ENCODE measurements at places on chromosomes 1 and 21.

- no peak for DNase-seq
These were observed 112.6 kb upstream of the ADAR start for GRCh38 chr1:154720328-154721297.

DNA sequence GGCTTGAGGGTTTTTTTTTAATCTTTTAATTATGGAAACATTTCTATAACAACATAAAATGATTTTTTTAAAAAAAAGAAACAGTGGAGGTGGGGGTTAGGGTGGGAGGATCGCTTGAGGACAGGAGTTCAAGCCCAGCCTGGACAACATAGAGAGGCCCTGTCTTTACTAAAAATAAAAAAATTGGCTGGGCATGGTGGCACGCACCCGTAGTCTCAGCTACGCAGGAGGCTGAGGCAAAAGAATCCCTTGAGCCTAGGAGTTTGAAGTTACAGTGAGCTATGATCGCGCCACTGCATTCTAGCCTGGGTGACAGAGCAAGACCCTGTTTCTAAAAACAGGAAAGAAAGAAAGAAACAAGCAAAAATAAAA is 32.2 kb upstream of the RNF11 start:
- DNase-seq: no peak

DNA sequence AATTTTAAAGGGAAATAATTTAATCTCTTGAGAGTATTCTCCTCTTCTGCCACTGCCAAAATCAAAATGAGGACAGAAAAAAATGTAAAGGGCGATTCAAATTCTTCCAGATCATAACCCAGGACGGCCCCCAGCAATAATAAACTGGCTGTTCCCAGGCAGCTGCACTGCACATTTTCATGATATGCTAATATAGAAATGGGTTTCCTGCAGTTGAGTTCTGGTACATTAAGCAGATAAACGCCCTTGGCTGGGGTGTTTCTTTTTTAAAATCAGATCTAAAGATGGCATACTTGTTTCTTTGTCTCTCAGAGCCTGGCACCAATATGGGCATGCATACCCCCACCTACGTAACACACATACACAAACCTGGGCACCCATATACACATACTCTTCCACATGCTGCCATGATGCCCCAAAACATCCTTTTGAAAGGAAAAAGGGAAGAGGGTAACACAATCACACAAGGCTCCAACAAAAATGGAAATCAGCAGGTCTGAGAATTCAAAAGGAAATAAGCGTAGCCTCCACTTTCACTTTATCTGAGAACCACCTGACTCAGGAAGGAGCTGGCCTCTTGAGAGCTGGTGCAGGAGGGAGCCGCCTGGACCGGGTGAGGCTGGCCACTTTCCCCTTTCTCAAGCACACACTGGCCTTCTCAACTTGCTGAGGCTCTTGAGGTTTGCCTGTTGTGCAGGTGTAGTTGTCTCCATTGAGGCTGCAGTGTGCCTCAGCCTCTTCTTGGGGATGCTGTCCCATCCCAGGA is 653.4 kb downstream of the KIF26B start:
- DNase-seq: no peak

- DNase-seq: no peak
These were observed 147.5 kb downstream of the PTPRU start for GRCh38 chr1:29383746-29384371.

GRCh38 chr1:244749230-244750016 is 86.0 kb upstream of the COX20 start:
- DNase-seq: no peak

GRCh38 chr1:24558902-24559791 is 3.3 kb downstream of the NCMAP start:
- no peak for DNase-seq

GRCh38 chr1:216325946-216326345 is 97.3 kb downstream of the USH2A start:
- no peak for DNase-seq

DNA sequence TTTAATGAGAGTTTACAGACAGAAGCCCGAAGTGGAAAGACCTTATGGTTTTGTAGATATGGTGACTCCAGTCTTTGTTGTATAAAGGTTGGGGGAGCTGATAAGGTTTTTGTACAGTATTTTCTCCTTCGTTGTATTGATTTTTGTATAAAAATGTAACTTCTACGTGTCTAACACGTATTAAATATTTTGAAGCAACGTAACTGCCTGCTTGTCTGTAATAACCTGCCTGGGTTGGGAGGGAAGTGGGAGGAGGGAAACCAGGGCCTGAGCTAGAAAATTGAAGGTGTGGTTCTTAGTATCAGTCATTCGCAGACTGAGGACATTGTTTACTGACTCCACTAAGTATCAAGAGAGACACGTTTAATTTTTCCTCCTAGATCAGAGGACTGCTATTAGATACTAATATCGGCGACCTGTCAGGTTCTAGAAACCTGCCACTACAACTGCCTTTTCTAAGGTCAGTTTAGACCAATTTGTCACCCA is 2.2 kb downstream of the IER5 start:
- DNase-seq: peak; percentile 21
